NCI-H510A treated with DMSO at 0.1 percent for 48 hours (cell line): ENCODE measurements at places on chromosomes 11 and 22.

DNA sequence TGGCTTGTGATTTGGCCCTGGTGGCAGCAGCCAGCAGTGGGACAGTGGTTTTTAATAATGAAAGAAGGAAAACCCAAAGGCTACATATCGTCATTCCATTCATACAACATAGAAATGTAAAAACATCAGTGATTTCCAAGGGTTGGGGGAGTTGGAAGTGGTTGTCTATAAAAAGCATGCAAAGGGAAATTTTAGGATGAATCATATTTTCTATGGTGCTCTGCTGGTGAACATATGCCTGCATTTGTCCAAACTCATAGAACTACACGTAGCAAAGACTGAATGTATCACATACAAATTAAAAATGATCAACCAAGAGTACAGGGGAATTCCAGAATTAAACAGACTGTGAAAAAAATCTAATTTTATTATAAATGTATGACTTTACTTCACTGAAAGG, 11.1 kb downstream of the OR5B3 start:
- no peak for DNase-seq

- peak; percentile 65 for DNase-seq
These were observed at the start of gene BATF2 for GRCh38 chr11:64996710-64997380. TSS of gene BATF2 (minus strand) at chr11:64996971. CDS start at chr11:64996914, 57 bp downstream.

DNA sequence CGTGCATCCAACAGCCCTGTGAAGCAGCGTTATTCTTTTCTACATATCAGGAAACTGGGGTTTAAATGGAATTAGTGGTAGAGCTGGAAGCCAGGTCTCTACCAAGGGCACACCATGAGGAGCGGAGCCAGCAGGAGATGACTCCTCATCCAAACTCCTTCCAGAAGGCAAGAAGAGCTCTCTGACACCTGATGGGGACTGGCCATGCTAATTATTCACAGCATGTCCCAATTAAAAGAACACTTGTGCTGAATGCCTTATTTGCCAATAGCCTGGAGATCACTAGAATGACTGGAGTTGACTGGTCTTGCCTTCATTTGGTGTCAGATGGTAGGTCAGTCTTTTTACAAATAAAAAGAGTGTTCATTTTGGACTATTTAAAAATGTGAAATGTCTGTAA, 32.9 kb upstream of the SLN start:
- DNase-seq, result no peak

- DNase-seq, result no peak
These were observed 4.2 kb downstream of the SIPA1 start for GRCh38 chr11:65642014-65642671.

DNA sequence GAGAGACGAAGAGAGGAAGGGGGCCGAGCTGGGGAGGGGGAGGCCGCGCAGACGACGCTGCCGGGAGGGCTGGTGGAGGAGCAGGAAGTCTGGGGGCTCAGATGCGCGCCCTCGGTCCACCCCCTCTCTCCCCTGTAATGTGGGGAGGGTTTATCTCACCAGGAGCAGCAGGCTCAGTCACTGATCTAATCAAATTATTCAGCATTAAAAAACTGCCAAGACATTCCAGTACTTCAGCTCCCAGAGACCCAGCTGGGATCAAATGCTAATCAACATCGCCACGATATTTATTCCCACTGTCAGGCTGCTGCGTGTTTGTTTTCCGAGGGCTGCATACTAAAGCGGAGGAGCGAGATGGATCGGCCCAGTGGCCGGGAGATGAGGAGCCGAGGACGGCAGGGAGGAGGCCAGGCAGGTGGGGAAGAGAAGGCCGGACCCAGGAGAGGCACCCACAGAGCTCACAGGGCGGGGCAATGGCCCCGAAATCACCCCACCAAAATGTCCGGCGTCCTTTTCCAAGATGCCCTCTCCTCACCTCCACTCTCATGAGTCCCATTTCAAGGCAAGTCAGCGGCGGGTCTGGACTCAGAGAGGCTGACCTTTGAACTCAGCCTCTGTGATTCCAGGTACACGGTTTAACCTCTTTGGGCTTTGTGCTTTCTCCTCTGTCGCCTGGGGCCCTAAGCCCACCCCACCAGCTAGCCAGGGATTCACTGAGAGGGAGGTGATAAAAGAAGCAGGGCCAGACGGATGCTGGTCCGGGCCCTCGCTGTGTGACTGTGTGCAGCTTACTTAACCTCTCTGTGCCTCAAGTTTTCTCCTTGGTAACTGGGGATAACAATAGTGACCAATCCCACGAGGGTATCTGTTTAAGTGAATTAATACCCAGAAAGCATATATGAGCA, 502.1 kb downstream of the MN1 start:
- no peak for DNase-seq

- peak; percentile 97 for DNase-seq
These were observed 29.2 kb upstream of the DAGLA start for GRCh38 chr11:61650781-61651571.

DNA sequence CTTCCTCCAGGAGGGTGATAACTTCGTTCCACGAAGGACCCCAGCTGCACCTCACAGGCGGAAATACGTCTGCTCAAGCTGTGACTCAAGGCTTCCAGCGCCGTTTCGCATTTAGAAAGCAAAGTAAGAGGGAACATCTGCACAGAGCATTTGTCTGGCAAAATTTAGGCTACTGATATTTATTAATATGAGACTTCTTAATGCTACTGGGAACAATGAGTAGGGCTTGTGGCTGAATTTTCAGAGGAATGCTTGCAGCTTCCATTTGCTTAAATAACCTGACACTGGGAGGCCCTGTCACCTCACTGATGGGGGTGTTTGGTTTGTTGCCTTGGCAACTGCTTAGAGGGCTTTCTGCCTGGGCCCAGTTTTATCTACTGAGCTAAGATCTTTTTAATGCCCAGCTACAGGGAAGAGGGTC, 14.7 kb upstream of the ST14 start:
- peak; percentile 53 for DNase-seq

GRCh38 chr11:128357073-128357472, 230.3 kb downstream of the ETS1 start:
- no peak for DNase-seq

DNA sequence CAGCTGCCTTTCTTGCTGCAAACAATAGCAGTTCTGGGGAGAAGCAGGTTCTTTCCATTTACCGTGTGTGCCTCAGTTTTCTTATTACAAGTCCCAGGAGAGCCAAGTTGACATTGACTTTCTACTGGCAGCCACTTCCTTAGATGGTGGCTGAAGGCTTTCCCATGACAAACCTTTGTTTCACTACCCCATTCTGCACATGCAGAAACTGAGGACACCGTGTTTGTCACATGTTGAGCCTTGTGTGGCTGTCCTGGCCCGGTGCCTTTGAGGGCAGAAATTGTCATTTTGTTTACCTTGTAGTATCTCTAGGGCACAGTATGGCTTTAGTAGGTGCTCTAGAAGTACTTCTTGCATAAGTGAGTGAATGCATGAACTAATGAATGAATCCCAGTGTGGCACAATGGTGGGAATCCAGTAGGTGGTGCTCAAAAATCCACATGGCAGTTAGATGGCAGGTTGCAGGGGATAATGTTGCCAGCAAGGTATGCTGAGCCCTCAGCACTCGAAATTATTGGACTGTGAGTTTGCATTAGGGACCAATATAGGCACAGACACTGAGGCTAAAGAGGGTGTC, 101.6 kb downstream of the CSNK2A3 start:
- DNase-seq, result peak; percentile 2

GRCh38 chr22:27212102-27212501, 554.7 kb downstream of the MIAT start:
- no peak for DNase-seq

DNA sequence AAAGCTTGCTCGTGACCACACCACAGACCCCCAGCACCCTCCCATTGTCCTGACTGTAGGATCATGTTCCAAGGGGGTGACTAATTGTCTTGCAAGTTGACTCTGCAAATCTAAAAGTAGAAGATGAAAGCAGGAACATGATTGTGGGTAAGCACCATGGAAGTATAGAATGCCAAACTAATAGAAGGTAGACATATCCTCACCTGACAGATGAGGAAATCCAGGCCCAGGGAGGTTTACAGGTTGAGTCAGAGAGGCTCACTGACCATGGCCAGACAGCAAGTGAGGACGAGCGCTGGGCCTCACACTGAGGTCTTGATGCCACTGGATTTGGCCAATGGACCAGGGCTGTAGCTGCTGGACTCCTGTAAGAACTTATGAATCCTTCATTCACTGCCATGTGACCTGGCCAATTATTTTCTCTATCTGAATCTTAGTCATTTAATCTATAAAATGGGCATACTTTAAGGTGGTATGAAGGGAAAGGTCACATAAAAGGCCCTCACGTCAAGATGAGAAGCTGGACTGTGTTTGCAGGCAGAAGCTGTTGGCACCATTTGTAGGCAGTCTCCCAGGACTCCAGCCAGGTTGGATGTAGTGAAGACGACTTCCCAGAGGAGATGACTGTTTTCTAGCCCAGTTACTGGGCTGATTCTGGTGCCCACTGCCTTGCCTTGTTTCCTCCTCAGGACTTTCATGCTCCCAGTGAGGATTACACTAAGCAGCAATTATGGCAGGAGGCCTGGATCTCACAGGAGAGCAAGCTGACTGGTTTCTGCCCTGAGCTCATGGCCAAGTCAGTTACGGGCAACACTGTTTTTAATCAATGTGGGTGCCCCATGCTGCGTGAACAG, 54.6 kb downstream of the GAB4 start:
- no peak for DNase-seq

GRCh38 chr11:130089674-130090073, 20.0 kb downstream of the APLP2 start:
- DNase-seq, result no peak

- DNase-seq, result no peak
These were observed 28.6 kb downstream of the APOL3 start for GRCh38 chr22:36131907-36132306.

GRCh38 chr22:21919526-21920307, 32.9 kb downstream of the PPM1F start:
- no peak for DNase-seq

DNA sequence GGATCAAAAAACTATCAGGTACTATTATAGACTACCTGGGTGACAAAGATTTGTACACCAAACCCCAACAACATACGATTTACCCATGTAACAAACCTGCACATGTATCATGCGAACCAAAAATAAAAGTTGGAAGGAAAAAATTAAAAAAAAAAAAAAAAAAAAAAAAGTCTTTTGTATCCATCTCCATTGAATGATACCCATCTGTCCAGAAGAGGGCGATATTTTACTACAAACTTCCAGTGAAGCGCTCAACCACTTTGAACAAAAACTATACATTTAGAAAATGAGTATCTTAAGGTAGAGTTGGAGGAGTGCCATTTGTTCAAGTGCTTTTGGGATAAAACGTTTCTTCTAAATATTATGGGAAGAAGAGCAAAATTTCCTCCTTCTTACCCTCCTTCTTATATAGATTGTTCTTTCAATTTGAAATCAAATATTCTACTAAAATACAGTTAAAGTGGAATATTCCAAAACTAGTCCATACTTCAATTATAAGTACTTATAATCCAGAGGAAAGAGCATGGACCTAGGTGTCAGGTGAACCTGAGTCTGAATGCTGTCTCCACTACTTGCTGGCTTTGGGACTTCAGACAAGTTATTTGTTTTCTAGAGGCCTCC, 23.3 kb downstream of the ARL14EP start:
- peak; percentile 22 for DNase-seq

- no peak for DNase-seq
These were observed 27.7 kb upstream of the CHKA start for GRCh38 chr11:68148879-68149278.

DNA sequence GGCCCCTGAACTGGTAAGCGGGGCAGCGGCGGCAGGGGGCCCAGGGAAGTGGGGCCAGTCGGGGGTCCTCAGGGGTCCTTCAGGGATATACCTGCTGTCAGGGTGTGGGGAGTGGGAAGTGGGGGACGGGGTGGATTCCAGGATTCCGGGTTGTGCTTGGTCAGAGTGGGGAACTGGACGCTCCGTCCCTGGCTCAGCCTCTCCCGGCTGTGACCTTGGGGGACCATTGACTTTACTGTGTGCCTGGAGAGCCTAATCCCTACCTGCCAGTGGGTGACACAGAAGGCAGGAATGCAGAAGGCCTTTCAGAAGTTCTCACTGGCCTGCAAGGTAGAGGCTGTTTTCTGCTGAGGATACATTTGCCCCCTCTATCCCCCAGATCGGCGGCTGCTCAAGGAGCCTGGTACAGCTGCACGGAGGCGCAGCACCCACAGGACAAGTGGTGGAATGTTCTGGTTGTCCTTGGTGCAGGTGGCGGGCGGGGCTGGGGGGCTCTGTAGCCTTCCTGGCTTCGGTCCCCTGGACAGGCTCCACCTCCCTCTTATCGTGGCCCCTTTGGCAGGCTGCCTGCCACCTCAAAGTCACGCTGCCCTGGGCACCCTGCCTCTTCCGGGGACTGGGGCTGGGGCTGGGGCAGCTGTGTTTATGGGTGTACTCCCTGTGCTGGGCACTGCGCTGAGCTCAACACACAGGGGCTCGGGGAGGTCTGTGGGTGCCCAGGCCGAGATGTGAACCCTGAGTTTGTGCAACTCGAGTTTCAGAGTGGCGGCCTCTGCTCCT, 18.4 kb downstream of the KCNQ1 start:
- DNase-seq, result no peak

DNA sequence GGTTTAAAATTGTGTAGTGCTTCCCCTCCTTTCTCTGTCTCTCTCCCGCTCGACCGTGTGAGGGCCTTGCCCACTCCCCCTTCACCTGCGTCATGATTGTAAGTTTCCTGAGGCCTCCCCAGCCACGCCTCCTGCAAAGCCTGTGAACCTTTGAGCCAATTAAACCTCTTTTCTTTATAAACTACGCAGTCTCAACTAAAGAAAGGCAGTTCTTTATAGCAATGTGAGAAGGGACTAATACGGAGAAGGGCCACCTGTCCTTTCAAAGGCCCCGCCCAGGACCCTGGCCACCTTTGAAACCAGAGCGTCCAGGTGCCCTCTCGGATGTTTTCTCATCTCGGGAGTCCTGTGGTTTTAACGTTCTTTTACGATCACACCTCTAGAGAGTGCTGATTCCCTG, 741.5 kb downstream of the BRD1 start:
- DNase-seq, result peak; percentile 95

- DNase-seq, result no peak
These were observed 21.1 kb downstream of the ASCC2 start for GRCh38 chr22:29816980-29817379.

DNA sequence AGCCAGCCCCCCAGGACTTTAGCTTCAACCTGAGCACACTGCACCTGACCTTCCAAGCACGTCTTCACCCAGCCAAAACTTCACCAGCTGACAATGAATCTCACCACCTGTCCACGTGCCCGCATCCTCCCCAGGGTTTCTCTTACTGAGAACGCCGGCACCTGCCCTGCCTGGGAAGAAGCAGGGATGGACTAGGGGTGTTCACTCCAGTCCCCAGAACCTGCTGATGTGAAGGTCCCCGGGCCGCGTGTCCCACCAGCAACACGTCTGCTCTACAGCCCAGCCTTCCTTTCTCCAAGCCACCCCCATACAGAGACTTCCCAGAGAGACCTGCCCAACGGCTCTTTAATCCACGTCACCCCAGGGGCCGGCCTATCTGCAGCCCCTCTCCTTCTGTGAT, 12.8 kb downstream of the CPT1A start:
- no peak for DNase-seq
